ENCODE measurements at places on chromosomes 6 and 20.

GRCh38 chr20:50215926-50216325 lies 25.3 kb downstream of the CEBPB start:
- no peak for DNase-seq

- DNase-seq: peak; percentile 22
Measured at GRCh38 chr6:22570185-22570551, 802 bp downstream of the HDGFL1 start.

DNA sequence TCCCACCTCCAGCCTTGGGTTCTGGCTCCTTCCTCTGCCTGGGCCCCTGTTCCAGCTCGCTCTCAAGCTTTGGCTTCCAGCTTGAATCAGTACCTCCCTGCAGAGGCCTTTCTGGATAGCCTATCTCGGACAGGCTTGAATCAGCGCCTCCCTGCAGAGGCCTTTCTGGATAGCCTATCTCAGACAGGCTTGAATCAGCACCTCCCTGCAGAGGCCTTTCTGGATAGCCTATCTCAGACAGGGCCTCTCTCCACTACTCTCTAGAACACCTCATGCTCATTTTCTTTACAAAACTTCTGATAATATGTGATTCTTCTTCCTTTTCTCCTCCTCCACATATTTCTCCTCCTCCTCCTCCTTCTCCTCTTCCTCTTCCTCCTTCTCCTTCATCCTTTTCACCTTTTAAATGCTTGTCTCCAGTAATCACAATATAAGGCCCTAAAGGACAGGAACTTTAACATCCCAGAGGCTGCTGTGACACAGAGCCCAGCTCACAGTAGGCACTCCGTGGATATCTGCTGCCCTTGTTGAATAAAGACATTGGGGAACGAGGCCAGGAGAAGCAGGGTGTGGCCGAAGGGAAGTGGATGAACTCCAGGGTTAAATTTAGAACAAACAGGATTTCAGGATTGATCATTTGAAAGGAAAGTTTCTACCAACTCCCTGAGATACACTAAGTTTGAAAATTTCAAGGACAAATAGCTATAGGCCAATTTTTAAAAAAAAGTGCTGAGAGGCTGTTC lies 9.3 kb upstream of the RPS6KA2 start:
- no peak for DNase-seq

DNA sequence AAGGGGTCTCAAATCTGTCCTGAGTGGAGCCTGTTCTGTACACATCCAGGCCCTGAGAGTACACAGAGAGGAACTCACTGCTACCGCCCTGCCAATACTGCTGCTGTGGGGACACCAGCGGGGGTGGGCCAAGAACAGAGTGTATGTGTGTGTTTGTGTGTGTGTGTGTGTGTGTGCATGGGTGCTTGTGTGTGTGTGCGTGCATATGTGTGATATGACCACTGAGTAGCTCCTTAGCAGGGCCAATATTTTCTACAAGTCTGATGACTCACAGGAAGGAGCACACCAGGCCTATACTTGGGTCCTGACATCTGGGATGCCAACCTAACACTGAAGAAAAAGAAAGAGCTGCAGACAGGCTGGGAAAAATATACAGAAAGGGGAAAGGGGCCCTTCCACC lies 1.4 kb downstream of the RAET1E start:
- DNase-seq: no peak

- DNase-seq: no peak
Measured at GRCh38 chr6:37994223-37994622, 174.7 kb downstream of the ZFAND3 start.
